ENCODE measurements at places on chromosomes 5 and 9.

- DNase-seq, result no peak
These were observed 63.1 kb downstream of the PPP2R2B start for GRCh38 chr5:146815411-146815810.

DNA sequence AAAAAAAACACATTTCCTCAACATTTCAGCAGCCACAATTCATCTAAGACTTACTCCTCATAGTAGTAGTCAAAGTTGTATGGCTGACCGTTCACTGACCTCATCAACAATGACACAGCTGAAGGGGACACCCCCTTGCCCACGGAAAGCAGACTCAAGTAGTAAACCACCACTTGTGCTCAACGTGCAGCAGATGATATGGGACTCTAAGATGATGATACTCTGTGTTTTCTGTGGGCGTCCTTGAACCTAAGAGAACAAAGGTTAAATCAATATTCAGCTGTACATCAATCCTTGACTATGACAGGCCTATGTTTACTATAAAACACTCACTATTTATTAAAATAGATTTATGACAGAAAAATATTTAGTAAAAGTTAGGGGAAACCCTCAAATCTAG lies 71.6 kb downstream of the SETX start:
- DNase-seq, result no peak

DNA sequence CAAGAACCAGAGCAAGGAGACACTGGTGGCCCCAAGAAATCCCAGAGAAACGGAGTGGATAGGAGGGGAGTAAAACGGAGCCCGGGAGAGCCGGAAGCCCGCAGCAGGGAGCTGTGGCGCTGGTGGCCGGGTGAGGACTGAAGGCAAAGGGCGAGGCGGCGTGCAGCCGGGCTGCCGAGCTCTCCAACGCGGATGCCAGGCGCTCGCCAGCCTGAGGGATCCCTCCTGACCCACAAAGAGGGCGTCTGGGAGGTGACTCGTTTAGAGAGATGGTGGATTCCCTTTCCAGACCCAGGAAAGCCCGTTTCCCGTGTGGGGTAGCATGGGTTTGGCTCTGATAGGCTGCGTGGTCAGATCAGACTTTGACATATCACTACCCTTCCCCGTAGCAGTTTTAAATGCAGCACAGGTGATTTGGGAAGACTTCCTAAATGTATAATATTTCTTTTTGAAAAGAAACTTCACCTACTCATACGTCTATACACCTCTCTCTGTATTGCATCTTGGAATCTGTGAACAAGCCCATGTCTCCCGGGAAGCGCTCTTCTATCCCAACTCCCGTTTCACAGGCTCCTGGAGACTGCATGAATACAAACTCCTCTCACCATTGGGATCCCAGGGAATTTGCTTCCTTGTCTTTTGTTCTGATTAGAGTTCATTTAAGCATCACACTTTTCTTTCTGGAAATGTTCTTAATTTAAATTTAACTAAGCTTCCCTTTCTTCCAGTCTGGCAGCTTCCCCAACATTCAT lies 158.1 kb downstream of the C9orf152 start:
- no peak for DNase-seq

- DNase-seq, result no peak
These were observed at the start of gene PCDHGC5 for GRCh38 chr5:141488591-141489561. Gene PCDHGC5, plus strand, starts transcription at chr5:141489081. Its CDS starts 160 bp downstream, at chr5:141489241.

DNA sequence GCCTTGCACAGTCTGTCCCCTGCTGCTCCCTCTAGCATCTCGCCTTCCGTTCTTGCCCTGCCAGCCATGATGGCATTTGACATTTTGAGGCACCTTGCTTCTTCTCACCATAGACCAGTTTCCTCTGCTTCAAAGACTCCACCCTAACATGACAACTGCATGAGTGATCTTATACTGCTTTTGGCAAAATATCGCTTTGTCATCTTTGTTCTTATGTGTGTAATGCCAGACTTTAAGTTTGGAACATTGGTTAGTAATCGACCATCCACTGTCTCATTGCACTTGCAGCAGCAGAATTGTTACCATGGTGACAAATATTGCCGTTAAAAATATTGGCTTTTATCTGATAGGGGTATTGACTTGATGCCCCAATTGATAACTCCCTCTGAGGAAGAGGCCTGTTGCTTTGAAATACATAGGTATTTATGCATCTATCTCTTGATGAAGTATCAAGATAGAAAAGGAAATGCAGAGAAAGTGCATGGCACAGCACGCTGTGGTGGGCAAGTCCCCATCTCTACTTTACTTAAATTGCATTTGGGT lies 6.8 kb downstream of the GARIN3 start:
- DNase-seq, result no peak

- no peak for DNase-seq
These were observed 41.1 kb downstream of the ISOC1 start for GRCh38 chr5:129135633-129136032.

DNA sequence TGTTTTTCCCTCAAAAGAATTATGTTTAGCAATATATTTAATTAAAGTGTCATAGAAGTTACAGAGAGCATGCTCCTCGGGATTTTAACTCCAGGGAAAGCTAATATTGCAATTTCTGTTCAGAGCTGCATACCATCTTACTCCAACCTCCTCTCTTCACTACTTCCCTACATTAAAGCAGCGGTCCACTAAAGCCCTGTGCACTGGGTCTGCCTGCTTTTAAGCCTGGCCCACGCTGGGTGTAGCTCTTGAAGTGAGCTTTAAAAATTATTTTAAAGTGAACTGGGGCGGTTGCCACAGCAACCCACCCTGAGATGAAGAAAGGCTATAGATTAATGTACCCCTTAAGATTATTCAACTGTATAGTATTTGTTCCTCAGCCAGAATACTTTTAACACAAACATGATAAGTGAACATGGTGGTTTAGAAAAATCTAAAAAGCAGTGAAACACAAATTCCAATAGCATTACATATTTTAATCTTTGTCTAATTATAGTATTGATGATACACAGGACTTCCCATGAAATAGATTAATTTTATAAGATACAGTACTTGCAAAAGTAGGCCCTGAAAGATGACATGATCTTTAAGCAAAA lies 3.9 kb upstream of the MEF2C start:
- no peak for DNase-seq

- peak; percentile 78 for DNase-seq
These were observed 41.2 kb downstream of the SLC22A5 start for GRCh38 chr5:132410451-132411303.

GRCh38 chr9:93045521-93045920 lies 13.0 kb upstream of the SUSD3 start:
- no peak for DNase-seq

DNA sequence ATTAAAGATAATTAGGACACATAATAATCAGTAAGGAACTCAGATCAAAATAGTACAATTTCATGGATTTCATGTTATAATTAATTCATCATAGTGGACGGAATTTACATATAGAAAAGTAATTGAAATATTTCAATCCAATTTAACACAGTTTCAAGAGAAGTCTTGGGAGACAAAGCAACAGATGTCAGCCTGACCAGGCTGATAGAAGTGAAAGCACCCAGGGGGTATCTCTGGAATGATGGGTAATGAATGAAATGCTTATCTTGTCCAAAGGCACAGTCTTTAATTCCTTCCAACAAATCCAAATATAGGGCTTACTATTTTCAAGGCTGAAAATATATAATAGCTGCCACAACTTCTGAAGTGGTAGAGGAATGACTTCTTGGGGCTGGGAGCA lies 629.3 kb upstream of the RGMB start:
- no peak for DNase-seq

DNA sequence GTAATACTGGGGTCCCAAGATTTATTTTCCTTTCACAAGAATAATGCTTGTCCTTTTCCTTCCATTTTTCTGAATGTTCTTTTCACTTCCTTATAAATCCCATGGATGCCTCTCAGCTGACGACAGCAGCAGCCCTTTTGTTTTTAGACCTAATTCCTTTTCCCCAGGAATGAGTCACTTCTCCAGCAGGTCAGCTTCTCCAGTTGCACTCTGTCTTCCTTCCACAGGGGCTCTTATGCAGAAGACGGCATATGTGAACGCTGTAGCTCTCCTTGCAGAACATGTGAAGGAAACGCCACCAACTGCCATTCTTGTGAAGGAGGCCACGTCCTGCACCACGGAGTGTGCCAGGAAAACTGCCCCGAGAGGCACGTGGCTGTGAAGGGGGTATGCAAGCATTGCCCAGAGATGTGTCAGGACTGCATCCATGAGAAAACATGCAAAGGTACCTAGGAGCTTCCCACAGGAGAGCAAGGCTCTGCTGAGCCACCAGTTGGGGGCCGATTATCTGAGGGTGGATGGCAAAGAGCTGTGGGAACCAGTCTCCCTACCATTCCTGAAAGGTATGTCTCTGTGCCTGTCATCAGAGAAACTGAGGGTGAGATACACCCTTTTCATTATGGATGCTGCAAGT lies 72.9 kb downstream of the RFK start:
- DNase-seq, result no peak

GRCh38 chr9:21728781-21729180 lies 73.7 kb upstream of the MTAP start:
- DNase-seq, result no peak

DNA sequence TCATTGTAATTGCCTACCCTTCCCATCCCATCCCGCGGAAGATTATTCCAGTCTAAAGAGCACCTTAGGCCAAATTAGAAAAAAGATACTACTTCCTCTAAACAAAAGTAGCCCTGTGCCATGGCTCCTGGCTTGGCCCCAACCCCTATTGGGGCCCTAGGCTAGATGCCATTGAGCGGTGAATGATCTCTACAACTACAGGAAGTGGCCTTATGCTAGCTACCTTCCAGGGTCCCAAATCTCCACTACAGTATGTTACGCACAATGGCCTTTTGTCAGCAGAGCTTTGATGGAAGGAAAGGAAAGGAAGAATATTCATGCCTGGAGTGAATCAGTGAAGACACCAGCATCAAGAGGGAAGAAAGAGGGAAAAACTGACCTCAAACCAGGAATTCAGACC lies 73.3 kb upstream of the OSMR start:
- DNase-seq, result no peak

GRCh38 chr9:92875373-92875772 lies 2.5 kb downstream of the ZNF484 start:
- DNase-seq, result no peak

DNA sequence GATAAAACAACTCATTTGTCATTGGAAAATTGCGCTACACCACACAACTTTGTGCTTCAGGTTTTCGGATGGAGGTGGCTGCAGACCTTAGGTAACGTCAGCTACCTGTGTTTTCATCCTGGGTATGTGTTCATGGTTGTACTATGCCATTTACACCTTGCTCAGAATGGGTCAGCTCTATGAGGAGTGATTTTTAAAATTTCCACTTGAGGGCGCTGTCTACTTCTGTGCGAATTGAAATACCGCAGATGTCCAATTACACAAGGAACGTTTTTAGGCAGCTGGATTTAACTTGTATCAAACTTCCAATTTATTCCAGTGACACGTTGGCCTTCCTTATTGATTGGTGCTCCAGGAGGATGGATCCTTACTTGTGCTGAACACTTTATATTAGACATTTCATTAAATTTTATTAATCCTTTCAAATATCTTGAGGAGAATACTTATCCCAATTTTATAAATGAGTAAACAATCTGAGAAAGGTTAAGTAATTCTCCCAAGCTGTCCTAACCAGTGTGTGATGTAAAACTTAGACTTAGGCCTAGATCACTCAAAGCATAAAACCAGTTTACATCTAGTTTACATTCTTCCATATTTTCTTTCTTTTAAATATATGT lies 23.4 kb downstream of the DMRTA1 start:
- DNase-seq, result no peak

DNA sequence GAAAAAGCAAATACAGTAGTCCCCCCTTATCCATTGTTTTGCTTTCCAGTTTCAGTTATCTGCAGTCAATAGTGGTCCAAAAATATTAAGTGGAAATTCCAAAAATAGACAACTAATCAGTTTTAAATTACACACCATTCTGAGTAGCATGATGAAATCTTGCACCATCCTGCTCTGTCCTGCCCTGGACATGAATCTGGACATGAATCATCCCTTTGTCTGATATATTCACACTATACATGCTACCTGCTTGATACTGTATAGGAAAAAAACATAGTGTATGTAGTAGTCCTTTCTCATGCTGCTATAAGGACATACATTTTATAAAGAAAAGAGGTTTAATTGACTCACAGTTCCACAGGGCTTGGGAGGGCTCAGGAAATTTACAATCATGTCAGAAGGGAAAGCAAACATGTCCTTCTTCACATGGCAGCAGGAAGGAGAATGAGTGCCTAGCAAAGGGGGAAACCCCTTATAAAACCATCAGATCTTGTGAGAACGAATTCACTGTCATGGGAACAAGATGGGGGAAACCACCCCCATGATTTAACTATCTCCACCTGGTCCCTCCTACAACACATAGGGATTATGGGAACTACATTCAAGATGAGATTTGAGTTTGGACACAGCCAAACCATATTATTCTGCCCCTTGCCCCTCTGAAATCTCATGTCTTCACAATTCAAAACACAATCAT lies 153.9 kb downstream of the ARRDC3 start:
- DNase-seq, result no peak

GRCh38 chr5:89105836-89106235 lies 222.9 kb upstream of the MEF2C start:
- DNase-seq, result no peak

GRCh38 chr5:174120401-174121005 lies 75.0 kb downstream of the NSG2 start:
- no peak for DNase-seq

DNA sequence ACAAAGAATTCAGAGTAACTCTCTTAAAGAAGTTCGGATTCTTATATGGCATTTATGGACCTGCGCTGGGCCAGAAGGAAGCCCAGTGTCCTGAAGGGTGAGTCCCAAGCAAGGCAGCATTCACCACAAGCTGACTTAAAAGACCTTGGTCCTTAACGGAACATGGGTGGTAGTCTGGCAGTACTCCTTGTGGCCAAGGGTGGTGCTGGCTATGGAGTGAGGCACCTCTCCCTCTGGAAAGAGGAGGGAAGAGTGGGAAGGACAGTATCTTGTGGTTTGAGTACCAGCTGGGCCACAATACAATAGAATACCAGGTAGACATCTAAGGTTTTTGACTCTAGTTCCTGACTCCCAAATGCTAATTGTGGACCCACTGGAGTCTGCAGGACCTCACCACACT lies 425.7 kb upstream of the CYLC2 start:
- no peak for DNase-seq

DNA sequence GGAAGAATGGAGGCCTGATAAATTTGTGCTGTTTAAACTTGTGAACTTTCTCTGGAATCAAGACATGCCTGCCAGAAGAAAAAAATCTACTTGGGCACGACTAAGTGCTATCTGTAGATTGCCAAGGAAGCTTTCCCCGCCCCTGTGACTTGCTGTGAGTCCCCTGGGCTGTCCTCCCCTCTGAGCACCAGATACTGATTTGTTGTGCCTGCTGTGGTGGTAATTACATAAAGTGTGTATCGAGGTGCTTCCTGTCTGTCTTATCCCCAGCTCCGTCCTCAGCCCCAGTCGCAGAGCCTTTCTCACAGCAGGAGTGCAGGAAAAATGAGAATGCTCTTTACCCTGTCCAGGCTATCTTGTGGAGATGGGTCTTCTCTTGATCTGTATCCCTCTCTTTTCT lies 53.9 kb downstream of the TRIO start:
- DNase-seq, result no peak

DNA sequence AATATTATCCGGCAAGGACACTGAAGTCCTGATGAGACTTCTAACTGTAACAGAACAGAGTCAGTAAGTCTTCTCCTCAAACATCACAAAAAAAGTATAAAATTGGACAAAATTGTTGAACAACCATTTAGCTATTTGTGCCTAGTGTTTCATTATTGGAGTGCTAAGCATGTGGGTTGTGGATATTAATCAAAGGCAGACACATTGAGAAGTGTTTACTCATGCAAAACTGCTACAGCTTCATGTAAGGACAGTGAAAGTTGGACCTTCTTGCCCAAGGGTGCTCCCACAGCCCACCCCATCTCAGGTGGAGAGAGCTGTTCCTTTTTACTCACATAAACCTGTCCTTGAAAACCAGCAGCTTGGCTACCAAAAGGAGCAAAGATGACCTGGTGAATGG lies 355.1 kb upstream of the DAB2 start:
- no peak for DNase-seq
